ENCODE measurements at places on chromosomes 13 and 19.

GRCh38 chr13:90868321-90868920 lies 479.1 kb upstream of the MIR17HG start:
- DNase-seq = no peak

- DNase-seq = no peak
Observed at GRCh38 chr13:74274916-74275315, 140.7 kb upstream of the KLF12 start.

DNA sequence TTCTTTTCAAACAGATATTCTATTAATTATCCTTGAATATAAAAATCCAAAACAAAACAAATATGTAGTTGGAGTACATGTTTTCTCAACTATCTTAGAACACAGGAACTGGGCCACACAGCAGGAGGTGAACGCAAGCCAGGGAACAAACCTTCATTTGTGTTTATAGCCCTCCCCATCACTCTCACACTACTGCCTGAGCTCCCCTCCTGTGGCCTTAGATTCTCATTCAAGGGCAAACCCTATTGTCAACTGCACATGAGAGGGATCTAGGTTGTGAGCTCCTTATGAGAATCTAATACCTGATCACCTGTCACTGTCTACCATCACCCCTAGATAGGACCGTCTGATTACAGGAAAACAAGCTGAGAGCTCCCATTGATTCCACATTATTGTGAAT lies 427.1 kb upstream of the PRR20A start:
- no peak for DNase-seq

DNA sequence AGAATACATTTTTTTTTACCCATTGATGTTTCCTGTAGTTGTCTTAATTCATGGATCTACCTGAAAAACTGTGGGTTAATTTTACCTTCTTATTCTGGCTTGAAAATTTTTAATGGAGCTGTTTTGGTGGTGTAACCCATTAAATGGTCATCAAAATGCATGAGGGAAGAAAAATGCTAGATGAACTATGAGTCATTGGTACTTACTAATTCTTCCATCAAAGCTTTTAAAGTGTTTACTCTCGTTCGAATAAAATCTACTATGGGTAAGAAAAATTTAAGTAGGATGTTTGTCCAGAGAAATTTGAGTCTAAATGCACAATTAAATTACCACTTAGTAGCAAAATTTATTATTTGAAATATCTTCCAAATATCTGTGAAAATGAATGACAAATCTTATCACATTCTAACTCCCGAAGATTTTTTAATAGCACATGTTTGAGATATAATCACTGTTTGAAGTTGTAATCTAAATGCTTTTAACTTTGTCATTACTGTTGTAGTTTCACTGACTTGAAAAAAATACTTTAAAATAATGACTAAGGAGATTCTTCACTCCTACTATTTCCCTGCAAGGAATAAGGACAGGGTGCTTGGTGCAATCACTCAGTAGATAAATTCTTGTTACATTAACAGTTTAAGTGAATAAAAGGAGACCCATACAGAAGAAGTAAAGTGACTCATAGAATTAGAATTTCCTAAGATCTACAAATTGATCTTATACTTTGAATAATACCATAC lies 437.7 kb downstream of the IRS2 start:
- DNase-seq = no peak

GRCh38 chr13:99123101-99124045 lies 77.3 kb upstream of the UBAC2 start:
- no peak for DNase-seq
